ENCODE measurements at places on chromosomes 3 and 15. TPM values are rescaled to one million over a fixed set of nuclear protein-coding genes. Genes with fewer than 3 reads are reported as not detected.

Gene KY
- not detected for total RNA-seq

Gene GABPB1
- total RNA-seq: 110 TPM

Gene SEC62
- 60.7 TPM for total RNA-seq

Gene FSTL1
- 524 TPM for total RNA-seq

Gene SLCO2A1
- 10.7 TPM for total RNA-seq

Gene CISH
- 0.51 TPM for total RNA-seq

Gene ZNF860
- total RNA-seq: 3.4 TPM

Gene DRD3
- not detected for total RNA-seq

Gene CLDN11
- 515 TPM for total RNA-seq

Gene SLTM
- total RNA-seq: 81.7 TPM

Gene SELENOS
- total RNA-seq: 82.7 TPM

Gene AZI2
- 68.7 TPM for total RNA-seq

Gene USP50
- not detected for total RNA-seq

Gene CACNA2D2
- total RNA-seq: not detected

Gene EFCC1
- total RNA-seq: 12.1 TPM

Gene SLC22A14
- 0.17 TPM for total RNA-seq

Gene ZMYND10
- total RNA-seq: 0.05 TPM

Gene GOLGA8J
- not detected for total RNA-seq
